Astrocyte (in vitro differentiated cells and primary cell): ENCODE measurements at places on chromosomes 7 and 10.

DNA sequence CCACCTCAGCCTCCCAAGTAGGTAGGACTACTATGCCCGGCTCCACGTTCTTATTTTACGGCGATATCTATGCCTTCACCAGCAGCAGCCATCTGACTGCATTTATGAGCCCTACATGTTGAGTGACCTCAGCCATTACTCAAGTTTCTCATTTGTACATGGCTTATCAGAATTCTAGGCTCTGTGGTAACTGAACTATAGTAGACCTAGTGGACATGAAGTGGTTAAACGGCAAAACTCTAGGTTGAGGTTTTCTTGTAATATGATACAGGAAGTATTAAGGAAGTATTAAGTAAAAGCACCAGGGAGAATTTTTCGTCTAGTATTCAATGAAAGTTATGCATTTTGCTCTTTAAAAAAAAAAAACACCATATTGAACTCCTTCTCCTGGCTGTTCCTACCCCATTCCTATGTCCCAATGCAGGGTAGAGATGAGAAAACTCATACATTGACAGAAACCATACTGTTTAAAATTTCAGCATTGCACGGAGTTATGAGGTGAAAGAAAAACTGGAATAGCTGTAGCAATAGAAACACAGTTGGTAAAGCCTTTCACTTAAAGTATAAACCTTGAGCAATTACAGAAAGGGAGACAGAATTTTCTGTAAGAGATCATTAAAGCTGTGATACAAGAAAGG is 39.8 kb upstream of the EPC1 start:
- peak; percentile 3 for DNase-seq

GRCh38 chr7:105990727-105991453 is 27.8 kb downstream of the CDHR3 start:
- no peak for DNase-seq

DNA sequence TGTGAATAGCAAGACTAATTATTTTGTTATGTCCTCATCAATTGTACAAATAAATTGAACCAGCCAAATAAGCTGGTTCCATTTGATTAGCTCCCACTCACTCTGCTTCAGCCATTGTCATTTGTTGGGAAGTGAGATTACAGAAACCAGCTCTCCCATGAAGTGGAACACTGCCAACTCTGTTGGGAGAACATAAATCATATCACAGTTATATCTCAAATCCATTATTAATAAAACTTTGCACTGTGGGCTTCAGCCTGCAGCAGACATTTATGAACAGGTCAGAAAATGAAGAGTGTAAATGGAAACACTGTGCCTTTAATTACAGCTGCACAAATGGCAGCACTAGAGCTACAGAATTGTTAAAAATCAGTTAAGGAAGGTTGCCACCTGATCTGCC is 46.7 kb upstream of the TEX47 start:
- no peak for DNase-seq

DNA sequence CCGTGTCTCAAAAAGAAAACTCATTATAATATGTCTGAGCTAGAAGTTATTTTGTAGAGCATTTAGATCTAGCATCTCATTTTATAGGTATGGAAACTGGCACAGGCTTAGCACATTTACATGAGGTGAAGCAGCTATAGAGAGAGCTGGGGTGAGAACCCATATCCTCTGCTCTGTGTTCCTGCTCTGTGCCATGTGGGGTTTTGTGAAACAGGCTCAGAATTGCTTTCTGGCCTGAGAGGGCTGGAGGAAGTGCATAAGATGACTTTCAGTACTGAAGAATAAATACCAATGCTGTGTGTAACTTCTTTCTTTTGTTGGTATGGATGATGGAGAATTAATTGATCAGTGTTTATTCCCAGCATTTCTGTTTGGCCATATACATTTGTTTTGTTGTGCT is 159.1 kb downstream of the LRRC4 start:
- DNase-seq = no peak

GRCh38 chr7:101562531-101563197 is 66.4 kb downstream of the MYL10 start:
- no peak for DNase-seq

- no peak for DNase-seq
These were observed 258.0 kb upstream of the PRKCQ start for GRCh38 chr10:6838118-6838517.

DNA sequence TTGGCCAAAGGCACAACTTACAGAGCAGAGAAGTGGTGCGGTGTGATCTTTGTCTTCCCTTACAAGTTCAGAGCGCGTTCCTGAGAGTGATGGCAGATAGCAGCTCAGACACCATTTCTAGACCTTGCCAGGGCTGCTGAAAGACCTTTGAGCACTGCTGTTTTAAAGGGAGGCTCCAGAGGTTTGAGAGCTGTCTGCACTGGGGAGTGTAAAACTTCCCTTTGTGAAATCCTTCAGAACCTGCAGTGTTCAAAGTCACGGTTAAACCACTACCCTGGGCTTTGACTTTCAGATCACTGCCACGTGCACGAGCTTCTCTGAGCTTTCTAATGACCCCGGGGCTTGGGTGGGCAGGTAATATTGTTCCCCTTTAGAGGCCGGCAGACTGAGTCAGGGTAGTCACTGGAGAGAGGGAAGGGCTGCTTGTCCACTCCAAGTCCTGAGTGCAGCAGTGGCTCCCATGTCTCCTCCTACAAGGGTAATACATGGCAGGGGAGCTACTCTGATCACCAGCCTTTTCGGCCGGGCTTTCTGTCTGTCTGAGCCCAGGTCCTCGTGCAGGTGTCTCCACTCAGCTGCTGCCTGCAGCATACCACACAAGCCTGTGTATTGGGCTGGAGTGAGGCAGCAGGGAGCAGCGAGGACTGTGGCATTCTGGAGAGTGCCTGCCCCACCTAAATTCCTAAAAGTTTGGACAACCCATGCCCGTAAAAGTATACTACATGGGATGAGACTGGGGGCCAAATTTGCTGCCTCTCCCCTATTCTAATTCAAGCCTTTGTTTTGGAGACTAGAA is 63.3 kb downstream of the ZMIZ1 start:
- no peak for DNase-seq
